Calu3 (cell line): ENCODE measurements at places on chromosomes 12 and 14.
A peak's percentile ranks its signal among the peaks of the same experiment; 100 is the strongest.

GRCh38 chr12:127588249-127588648 lies 678.7 kb upstream of the TMEM132C start:
- DNase-seq, result no peak

GRCh38 chr14:91883753-91884152 lies 16.4 kb upstream of the TC2N start:
- no peak for DNase-seq

DNA sequence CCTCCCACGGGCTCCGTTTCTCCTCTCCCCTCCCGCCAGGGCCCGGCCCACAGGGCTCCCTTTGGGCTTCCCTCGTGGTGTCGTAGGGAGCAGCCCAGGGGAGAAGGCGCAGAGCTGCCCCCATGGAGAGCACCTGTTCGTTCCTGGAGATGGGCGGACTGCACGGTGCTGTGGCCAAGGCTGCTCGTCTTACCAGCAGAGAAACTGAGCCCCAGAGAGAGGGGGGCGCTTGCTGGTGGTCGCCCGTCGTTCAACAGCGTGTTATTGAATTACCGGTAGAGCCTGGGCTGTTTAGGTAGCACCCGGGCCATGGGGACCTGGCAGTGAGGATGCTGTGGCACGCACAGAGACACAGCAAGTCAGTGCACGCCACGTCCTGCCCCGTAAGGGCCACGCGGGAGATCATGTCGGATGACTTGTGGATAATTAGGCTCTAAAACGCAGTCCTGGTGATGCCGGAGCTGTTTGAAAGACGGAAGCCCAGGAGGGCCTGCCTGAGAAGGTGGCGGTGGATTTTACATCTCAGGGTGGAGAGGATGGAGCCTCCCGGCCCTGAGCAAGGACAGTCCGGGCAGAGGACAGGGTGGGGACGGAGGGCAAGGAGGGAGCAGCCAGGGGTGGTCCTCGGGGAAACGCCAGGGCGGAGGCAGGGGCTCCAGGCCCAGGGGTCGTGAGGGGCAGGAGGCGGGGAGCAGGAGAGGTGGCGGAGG lies 134.4 kb downstream of the ADGRD1 start:
- DNase-seq, result no peak

DNA sequence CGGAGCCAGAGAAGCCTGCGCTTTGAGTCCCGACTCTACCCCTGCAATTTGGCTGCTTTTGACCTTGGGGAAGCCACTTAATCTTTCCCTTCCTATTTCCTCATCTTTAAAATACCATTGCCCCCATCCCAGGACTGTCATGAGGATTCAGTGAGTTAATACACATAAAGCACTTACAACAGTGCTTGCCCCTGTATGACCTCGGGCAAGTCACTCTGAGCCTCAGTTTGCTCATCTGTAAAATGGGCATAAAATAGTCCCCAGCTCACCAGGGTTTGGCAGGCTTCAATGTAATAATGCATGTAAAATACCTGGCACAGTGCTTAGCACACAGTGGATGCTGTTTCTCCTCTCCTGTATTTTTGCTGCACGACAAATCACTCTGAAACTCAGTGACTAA lies 278.7 kb upstream of the PWP1 start:
- no peak for DNase-seq

DNA sequence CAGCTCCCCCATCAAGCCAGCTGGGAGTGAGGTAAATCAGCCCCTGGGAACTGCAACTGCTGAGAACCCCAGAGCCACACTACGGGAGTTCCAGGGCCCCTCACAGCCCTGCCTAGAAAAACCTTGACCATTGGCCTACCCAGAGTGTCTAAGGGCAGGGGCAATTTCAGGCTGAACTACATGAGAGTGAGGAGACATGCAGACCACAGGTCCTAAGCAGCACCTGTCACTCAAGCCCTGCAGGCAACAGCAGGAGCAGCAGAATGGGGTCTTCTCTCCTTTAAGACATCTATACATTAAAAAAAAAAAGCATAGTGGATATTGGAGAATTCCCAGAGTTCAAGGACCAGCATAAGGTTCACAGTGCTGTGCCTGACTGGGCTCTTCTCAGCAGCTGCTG lies 4.9 kb downstream of the NCKAP5L start:
- DNase-seq, result no peak

DNA sequence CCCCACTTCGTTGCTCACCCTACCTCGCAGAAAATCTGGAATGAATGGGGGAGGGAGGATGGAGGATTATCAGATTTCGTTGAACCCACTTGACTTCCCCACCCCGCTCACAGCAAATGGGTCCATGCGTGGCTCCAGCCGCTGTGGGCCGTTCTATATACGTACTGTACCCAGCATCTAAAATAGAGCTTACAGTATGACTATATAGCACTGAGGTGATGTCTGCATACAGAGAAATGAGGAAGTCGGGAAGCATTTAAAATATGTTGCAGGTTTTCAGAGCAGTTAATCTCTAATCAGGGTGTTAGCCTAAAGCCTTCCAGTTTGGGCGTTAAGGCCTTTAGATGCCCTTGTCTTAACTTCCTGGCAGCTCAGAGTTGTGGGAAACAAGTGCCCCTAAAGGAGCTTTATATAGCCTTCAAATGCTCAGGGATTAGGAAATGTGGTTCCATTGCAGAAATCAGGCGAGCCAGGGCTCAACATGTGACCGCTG lies 1.4 kb downstream of the BICDL1 start:
- no peak for DNase-seq

DNA sequence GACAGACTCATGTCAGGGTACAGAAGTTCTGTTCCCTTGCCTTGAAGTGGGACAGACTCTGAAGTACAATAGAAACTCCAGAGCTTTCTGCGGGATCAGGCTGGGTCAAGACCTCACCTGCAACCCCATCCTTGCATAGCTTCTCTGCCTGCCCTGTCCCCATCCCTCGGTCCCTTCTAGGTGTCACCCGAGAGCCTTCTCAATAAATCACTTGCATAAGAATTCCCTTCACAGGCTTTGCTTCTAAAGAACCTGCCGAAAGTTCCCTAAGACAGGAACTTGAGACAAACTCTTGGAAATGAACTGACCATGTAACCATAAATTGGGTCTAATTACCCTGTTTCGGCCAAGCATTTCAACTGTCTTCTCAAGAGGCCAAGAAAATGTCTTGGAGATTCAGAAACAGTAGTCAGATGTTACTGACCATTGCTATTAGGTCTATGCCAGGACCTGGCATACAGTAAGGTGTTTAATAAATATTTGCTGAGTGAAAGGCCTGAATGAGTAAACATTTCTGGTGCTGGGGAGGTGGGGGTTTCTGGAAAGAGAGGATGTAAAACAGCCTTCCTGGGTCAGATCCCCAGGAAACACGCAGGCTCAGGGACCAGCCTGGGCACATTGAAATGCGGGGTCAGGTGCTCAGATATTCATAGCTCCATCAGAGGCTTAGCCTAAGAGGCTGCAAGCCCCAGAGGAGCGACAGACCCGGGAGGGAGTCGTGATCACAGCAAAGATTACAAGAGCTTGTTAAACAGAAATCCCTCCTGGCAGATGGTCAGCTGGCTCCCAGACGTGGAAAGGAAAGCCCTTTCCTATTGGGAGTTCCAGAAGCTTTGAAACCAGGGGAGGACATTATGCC lies 226.2 kb upstream of the LHX5 start:
- no peak for DNase-seq

- no peak for DNase-seq
Observed at GRCh38 chr14:105205673-105206208, 24.6 kb upstream of the NUDT14 start.

- no peak for DNase-seq
Observed at GRCh38 chr14:30193101-30193500, 265.5 kb upstream of the PRKD1 start.

DNA sequence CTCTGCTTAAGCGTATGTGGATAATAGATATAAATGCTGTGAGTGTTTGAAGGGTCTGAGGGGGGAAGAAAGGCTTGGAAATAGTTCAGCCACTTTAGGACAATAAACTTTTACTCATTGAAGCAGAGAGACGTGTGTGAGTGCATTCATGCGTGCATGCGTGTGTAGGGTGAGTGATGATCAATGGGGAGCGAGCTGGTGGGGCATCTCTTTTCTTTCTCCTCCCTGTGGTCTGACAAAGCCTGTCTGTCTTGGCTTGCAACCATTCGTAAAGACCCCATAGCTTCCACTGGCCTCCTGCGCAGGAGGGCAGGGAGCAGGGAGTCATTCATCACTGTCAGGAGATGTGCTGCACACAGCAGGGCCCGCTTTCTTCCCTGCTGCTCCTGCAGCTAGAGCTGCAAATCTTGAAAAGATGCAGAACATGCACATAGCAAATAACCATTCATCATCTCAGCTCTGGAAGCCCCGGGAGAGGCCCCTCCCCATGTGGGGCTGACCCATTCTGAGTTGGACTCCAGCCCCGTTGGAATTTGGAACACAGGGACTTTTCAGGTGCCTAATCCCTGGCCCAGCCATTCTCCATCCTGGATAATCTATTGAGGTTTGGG lies 223.2 kb downstream of the PPM1H start:
- DNase-seq, result no peak

GRCh38 chr12:94954029-94954685 lies 49.3 kb downstream of the NDUFA12 start:
- DNase-seq, result peak; percentile 54

DNA sequence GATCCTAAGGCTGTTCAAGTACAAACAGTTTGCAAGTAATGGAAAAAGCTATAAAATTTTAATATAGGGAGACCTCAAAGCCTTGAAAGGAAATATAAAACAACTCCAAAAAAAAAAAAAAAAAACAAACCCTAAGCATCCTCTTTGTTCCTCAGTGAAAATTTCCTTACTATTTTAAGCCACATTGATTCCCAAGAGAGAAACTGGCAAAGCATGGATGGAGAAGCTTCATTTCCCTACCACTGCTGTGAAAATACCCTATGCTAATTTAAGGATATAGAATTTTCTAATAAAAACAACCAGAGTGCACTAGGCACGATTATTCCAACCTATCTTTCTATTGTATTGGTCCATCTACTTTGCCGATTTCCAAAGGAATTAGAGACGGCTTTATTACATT lies 283.1 kb downstream of the CACNA1C start:
- no peak for DNase-seq

- no peak for DNase-seq
Observed at GRCh38 chr14:103453791-103454190, 68.6 kb downstream of the MARK3 start.

DNA sequence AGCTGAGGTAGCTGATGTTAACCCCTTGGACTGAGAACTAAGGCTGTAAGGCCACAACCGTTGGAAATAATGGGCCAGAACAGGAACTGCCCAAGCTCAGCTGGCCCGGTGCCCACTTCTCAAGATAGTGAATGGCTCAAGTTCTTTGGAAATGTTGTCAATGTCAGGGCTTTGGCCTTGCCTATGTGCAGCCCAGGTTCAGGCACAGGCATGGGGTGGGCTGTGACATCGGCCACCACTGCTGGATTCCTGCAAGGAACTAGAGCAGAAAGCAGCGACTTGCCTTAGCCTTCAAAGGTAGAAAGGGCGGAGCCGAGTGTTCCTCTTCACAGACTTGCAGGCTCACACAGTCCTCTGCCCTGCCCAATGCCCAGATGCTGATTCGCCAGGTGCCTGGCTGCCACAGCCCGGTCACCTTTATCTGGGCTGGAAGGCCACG lies 291.2 kb downstream of the ZFP36L1 start:
- DNase-seq, result no peak

- DNase-seq, result no peak
Observed at GRCh38 chr12:11347810-11348209, 37.6 kb upstream of the PRB4 start.

DNA sequence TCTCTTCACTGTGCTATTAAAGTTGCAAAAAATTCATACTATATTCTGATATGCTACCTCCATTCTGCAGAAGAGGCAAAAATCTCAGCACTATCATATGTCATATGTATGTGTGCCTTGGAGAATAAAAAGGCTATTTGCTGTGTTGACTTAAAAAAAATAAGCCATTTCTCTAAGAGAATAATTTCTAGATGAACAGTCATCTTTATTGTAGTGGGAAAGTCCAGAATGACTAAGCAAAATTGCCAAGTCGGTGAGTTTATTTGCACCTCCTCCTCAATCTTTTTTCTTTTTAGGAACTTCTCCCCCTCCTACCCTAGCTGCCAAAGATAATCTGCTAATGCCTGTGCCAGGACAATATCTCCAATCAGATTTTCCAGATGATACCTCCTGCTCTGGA lies 353.8 kb upstream of the FAR2 start:
- no peak for DNase-seq

- DNase-seq, result no peak
Observed at GRCh38 chr14:96117101-96117897, 78.1 kb downstream of the C14orf132 start.

DNA sequence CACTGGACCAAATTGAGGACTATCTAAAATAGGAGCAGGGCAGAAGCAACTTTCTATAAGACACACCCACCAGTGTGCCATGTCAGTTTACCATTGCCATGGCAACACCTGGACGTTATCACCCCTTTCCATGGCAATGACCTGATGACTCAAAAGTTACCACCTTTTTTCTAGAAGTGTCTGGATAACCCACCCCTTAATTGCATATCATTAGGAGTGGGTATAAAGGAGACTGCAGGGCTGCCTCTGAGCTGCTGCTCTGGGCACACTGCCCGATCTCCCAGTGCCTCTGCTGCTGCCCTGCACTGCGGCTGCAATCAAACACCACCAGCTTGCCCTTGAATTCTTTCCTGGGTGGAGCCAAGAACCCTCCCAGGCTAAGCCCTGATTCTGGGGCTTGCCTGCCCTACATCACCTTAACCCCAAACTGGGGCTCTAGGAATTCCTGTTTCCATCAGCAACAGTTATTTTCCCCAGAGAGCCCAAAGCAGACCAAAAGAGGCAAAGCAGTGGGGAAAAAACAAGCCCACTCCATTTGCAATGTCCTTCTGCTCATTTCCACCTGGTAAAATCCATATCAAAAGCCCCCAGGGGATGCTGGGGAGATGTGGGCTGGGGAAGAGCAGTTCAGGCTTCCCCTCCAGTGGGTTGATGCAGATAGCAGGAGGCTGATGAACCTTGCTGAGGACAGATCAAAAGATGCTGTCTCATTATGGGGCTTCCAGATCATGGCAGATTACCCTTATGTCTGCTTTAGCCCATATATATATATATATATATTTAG lies 129.5 kb upstream of the NCOR2 start:
- peak; percentile 46 for DNase-seq

- DNase-seq, result no peak
Observed at GRCh38 chr14:39034481-39035296, 68.3 kb downstream of the SEC23A start.

DNA sequence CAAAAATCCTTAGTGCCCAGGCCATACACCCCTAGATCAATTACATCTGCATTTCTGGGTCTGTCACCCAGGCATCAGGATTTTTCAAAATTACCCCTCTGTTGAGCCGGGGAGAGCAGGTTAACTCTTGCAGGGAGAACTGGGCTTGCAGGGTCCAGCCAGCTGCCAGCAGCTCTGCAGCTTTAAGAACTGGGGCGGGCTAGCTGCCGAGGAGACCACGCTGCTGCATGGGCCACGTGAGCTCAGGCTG lies at the start of gene DGLUCY:
Gene DGLUCY (plus strand): TSS at position 245 of the 250 bp plus-strand sequence. CDS start 46,222 bp downstream, outside the sequence.
- DNase-seq, result no peak

GRCh38 chr12:6532051-6532926 lies 2.0 kb upstream of the GAPDH start:
- DNase-seq, result peak; percentile 72
